ENCODE measurements at places on chromosomes 7 and 10.

DNA sequence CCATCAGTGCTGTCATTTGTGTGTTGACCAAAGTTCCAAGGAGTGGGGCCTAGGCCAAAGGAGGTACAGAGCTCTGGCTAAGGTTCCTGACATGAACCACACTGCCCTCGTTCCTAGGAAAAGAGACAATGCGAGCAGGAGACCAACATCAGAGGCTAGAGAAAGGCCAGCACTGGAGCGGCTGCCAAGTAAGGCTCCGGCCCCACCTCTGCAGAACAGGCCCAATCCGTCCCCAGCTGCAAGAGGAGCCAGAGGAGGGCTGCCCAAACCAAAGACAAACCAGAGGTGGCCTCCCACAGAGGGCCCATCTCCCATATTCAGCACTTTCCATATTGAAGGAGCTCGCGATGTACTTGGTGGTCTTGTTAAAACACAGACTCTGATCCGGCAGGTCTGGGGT lies 81.0 kb downstream of the FAM53B start:
- no peak for DNase-seq

DNA sequence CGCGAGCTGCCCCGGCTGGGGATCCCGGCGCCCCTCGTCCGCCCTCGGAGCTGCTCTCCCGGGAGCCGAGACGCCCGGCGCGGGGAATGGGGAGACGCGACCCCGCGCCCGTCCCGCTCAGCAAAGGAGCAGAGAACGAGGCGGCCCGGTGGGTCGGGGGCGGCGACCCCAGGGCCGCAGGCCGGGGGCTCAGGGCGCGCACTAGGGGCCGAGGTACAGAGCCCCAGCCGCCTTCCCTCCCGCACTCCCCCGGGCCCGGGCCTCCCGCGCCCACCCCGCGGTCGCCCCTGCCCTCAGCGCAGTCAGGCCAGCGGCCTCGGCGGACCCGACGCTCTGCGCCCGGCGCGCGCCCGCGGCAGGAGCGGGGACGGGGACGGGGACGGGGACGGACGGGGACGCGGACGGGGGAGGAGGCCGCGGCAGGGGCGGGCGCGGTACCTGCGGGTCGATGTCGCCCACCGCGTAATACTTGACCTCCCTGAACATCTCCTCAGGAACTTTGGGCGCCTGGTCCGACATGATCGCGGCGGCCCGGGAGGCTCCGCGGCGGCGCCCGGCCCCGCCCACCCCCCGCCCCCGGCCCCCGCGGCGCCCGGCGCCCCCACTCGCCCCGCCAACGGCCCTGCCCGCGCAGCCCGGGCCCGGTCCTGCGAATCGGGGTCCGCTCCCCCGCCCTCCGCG lies 373 bp downstream of the PAXIP1 start:
- no peak for DNase-seq

- no peak for DNase-seq
These were observed 33.2 kb downstream of the HELLS start for GRCh38 chr10:94578790-94579189.

- DNase-seq, result no peak
These were observed 40.1 kb upstream of the ITGB8 start for GRCh38 chr7:20290505-20291111.

- peak; percentile 86 for DNase-seq
These were observed 510.5 kb upstream of the AKR1E2 start for GRCh38 chr10:4315551-4315950.
